NCI-H1105 (cell line): ENCODE measurements at places on chromosomes 5 and 9.

DNA sequence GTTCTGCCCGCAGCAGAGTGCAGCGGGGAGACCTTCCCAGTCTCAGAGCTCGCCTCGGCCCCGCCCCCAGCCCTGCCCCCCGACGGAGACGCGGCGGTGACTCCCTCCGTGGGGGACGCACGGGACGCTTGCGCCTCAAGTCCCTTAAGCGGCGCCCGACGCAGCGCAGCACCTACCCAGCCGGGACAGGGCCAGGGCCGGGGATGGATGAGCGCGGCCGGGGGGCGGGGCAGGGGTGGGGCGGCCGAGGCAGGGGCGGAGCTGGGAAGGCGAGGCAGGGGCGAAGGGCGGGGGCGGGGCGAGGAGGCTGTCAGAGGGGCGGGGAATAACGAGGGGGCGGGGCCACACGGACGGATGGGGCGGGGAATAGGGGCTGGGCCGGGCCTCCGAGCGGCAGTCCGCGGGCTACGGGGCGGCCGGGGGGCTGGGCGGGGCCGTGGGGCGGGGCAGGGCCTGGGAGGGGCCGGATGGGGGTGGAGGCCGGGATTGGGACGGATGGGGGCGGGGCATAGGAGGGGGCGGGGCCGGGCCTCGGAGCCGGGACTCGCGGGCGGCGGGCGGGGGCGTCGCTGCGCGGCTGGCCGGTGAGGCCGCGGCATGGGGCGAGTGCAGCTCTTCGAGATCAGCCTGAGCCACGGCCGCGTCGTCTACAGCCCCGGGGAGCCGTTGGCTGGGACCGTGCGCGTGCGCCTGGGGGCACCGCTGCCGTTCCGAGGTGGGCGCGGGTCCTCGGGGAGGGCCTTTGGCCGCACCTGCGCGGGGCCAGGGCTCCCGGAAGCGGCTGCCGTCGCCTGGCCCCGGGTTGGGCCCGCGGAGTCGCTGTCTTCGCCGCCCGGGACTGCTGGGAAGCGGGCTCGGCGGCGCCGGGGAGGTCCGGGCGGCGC, at the start of gene ARRDC1:
TSS of gene ARRDC1 (plus strand) at position 566 of the 884 bp plus-strand sequence. CDS start at position 598, 32 bp downstream.
- DNase-seq: peak; percentile 78

DNA sequence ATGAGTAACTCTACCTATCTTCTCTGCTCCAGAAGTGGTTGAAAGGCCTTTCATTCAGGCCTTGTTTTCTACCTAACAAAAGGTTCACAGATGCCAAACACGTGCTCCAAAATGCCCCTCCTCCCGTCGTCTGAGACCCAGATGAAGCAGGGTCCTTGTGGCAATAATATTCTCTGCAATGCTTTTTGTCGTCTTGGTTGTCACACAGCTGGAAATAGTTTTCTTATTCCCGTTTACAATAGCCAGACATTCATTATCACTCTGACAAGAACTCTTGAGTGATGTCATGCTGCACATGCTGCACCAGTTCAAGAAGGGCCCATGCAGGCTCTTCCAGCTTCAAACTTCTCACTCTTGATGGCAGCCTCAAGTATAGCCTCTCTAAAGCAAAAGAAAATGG, 7.8 kb downstream of the LPAR1 start:
- DNase-seq: no peak

DNA sequence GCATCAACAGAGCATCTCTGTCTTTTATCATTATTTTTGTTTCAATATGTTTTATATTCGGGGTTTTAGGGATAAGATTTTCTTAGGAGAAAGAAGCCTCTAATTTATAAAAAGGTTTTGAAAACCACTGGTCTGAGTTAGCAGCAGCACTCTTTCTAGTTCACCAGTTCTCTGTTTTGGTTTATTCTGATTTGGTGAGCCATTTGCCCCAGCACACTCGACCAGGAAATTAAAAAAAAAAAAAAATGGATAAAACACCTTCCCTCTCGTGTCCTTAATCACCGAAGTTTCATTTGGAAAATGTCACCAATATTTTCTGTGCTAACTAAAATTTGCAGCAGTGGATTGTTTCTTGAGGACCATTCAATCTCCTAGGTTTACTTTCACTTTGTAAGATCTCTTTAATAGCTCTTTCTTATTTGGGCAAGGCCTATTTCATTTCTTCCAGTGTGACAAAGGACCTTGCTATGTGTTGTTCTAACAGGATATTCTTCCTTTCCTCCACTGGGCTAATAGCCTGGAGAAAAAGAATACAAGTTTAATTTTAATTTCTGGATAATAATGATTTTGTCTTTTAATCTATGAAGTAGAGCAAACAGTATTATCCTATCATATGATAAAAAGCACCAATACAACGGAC, 57.8 kb upstream of the ANXA1 start:
- no peak for DNase-seq

- no peak for DNase-seq
Observed at GRCh38 chr5:33736510-33736909, 155.3 kb downstream of the ADAMTS12 start.

DNA sequence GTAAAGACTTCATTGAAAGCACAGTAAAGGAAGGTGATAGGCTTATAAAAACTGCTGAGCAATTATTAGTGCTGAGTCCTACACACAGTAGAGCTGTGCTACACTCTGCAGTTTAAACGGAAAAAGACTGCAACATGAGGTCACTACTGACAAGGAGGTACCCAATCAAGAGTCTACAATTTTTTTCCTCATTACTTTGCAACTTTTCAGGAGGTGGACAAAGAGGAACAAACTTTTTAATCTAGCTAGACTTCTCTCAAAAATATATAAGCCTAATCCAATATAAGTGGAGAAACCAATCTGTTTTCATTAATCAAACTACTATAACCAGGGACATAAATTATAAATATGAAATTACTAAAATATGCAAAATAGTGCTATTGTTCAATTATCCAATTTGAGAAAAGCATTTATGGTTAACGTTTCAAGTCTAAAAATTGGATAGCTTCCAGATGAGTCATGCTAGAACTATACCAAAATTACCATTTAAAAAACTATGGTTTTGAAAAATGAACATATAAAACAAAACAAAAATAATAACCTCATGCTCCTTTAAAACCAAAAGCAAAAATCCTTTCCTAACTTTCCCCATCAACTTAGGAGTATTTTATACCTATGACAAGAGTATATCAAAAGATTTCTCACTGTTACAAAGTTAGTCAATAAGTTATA, 37.7 kb downstream of the FAM13B start:
- no peak for DNase-seq

- DNase-seq: no peak
Observed at GRCh38 chr5:157372472-157372822, 87.6 kb upstream of the NIPAL4 start.

- peak; percentile 34 for DNase-seq
Observed at GRCh38 chr5:143200781-143201398, 202.6 kb downstream of the NR3C1 start.

- no peak for DNase-seq
Observed at GRCh38 chr9:101427957-101428655, 7.5 kb downstream of the ALDOB start.

DNA sequence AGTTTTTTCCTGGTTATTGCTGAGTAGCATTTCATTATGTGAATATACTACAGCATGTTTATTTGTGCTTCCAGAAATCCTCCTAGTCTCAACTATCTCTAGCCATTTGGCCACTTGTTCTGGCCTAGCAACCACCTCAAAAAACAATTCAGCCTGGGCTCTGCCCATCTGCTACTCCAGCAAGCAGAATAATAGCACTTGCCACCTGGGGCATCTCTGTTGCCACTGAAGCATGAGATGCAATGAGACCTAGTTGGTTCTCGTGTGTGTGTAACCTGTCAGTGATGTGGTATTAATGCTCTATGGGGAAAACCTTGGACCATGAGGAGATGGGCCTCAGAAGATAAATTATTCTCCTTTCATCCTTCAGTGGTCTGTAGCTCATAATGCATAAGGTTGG, 129.5 kb downstream of the RNF180 start:
- no peak for DNase-seq

DNA sequence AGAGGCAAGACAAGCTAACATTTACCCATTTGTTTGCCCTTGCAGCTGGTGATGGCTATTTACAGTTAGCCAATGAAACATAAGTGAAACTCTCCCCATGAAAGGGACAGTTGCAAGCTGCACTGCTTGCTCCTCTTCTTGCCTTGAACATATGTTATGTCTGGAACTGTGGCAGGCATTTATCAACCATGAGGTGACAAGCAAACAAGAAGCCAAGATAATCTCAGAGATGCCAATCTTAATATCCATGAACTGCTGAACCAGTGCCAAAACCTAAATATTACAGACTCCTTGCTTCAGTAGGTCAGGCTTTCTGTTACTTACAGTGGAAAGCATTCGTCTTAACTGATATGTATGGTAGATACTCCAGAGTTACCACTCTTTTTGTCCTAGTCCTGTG, 133.4 kb downstream of the ACTBL2 start:
- no peak for DNase-seq

- no peak for DNase-seq
Observed at GRCh38 chr9:3193791-3194190, 332.0 kb downstream of the RFX3 start.

DNA sequence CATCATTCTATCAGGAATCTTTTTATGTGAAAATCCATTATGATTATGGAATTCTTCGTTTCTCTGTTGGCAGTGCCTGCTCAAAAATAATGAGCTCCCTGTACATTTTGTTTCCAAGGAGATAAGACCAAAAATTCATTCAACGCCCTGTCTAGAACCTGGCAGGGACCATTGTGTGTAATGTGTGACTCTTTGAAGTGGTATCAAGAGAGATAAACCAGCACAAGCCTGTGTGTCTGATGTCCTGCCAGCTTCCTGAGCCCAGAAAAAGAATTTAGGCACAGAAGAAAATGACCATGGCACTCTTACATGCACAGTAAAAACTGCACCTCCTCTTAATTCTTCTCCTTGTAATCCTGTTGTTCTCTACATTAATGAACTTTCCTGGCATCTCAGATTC, 177.4 kb downstream of the SAXO1 start:
- no peak for DNase-seq

GRCh38 chr5:124746916-124747790, 714 bp upstream of the ZNF608 start:
- peak; percentile 89 for DNase-seq

DNA sequence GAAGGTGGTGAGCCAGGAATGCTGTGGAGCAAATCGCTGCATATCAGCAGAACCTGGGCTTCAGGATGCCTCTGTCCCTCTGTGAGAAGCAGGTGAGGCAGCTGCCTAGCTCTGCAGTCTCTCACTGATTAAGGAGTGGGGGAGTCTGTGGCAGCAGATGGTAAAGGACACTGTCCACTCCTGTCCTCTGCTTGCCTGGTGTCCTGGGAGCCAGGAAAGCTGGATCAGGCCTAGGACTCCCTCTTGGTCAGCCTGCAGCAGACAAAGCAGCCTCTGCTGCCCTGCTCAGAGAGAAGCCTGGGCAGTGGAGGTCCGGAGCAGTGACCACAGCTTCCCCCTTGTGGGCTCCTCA, 214.7 kb downstream of the HSPA4 start:
- no peak for DNase-seq

GRCh38 chr5:105639068-105639467, 2031.7 kb downstream of the EFNA5 start:
- DNase-seq: no peak

DNA sequence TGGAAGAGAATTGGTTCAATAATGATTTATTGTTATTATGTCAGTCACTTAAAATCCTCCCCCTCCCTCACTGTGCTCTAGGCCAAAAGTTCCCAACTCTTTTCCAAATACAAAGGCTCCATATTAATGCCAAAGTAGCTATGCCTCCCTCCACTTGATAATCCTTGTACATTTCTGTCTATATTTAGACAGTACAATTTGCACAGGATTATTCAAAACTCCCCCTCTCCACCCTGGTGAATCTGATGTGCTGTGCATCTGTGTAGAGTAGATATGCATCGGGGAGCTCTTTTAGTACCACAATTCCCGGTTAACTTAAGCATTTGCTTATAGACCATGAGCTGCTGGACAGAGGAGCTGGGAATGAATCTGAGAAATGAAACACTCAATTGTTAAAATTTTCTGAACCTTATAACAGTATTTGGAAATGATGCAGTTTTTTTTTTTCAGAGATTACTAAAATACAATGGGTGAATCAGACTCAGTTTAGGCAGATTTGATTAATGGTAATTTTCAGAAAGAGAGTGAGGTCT, 27.6 kb downstream of the GLRA1 start:
- DNase-seq: no peak

- no peak for DNase-seq
Observed at GRCh38 chr9:99269416-99269815, 47.3 kb downstream of the SEC61B start.

DNA sequence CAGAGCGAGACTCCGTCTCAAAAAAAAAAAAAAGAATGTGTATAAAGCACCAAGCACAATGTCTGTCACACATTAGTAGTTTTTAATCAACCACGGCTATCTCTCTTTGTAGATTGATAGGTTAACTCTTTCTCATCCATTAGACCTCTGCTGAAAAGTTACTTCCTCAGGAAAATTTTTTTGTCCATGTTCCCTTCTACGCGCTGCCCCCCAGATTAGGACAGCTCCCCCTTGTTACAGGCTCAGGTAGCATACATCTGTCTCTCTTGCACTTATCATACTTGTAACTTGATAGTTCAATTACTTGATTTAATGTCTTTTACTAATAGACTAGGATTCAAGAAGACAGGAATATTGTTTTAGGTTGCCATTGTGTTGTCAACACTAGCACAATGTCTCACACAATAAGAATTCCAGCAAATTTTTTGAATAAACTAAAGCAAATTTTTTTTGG, 1.5 kb downstream of the SPDL1 start:
- DNase-seq: no peak

DNA sequence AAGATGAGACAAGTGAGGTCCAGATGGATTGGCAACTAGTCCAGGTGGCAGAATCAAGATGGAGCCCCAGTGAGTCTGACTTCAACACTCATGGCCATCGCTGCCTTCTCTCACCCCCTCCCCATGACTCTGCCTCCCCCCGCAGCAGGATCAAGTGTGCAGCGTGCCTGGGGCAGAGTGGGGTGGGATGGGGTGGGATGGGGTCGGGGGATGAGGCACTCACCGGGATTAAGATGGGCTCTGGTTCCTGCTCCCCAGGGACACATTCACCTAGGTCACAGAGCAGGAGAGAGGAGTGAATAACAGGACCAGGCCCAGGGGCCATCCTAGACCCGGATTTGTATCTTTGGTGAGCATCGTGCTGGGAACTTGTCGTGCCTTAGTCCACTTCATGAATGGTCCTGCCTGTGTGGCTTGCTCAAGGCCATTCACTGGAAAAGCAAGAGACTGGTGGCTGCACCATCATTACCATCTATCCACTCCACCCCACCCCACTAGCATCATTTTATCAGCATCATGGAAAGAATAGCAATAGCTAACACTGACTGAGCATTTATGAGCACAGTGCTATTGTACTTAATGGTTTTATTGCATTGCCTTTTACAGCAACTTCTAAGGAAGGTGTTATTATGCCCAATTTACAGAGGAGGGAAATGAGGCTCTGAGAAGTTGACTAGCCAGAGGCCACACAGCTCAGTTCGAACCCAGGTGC, 8.5 kb downstream of the AMBP start:
- no peak for DNase-seq

- no peak for DNase-seq
Observed at GRCh38 chr5:93226202-93226735, 354.8 kb downstream of the NR2F1-AS1 start.
